Suppressor macrophage treated with lipopolysaccharide for 1 hour (primary cell): ENCODE measurements at places on chromosomes 11 and 22.

DNA sequence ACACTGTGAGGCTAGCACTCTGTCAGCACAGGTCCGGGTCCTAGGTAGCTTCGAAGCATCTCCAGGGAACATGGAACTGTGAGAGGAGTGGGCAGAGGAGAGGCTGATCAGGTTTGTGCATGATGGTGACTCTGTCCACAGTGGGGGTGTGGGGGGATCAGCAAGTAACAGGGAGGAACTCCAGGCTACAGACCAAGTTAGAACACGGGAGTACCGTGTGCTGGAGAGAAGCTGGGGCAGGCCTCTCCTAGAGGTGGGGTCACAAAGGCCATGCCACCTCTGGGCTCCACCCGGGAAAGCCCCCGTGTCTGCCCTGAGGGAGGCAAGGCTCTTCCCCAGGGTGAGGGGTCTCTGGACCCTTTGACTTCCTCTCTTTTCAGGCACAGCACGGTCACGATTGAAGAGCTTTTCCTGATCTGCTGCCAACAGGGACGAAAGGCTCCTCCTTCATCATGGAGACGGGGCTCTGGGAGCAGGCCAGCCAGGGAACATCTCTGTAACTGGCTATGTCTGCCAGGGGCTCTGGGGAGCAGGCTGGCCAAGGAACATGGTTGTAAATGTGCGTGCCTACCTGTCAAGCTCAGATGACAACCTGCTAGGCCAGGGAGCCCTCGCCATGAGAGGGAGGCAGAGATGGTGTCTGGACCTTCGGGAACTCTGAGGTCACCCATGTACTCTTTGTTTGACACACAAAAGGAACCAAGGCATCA, 1476.1 kb downstream of the BRD1 start:
- DNase-seq: no peak

DNA sequence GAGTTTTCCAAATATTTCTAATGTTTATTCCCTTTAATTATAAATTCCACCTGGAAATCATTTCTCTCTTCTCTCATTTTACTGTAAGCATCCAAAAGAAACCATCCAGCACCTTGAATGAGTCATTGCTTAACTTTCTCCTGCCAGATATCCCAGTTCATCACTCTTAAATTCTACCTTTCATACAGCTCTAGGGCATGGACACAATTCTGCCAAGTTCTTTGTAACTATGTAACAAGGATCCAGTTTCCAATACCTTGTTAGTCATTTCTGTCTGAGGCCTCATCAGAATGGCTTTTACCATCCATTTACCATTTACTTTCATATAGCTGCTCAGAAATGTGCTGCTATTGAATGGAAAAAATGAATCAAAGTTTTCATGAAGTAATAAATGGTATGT, 455.4 kb upstream of the TENM4 start:
- DNase-seq: no peak

GRCh38 chr22:30968015-30968923, at the start of gene MORC2:
MORC2 (minus strand) TSS chr22:30968774; CDS start chr22:30967889, 885 bp downstream.
- DNase-seq: no peak

- DNase-seq: no peak
Observed at GRCh38 chr11:76288166-76288980, 82.1 kb upstream of the WNT11 start.

DNA sequence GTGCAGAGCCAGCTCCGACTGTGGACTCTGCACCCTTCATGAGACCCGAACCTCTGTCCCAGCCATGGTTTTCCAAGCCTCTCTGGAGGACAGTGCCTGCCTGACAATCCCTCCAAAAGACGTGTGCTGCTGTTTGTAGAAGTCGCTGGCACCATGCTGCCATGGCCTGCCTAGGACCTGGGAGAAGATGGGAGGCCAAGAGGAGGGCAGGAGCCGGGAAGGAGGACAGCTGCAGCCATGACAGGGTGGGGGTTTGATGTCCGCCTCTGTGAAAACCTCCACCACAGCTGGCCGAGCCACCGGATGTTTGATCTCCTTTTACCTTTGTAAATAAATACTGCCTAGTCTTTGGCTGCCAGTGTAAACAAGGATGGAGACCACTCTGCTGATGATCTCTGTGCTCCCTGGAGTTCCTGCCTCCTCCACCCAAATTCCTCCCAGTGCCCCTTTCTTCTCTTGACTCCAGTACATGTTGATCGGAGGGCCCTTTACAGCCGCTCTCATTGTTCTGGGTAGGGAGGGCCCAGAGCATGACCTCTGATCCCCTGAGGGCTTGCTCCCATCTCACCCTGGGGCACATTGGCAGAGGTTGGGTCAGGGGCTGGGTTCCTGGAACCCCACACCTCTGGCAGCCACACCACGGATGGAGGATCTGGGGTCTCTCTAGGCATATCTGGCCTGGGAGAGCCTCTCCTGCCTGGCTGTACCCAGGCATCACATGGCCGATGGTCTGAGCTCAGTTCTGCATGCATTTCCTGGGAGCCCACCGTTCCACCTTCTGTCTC, 66.9 kb downstream of the BCR start:
- DNase-seq: no peak

DNA sequence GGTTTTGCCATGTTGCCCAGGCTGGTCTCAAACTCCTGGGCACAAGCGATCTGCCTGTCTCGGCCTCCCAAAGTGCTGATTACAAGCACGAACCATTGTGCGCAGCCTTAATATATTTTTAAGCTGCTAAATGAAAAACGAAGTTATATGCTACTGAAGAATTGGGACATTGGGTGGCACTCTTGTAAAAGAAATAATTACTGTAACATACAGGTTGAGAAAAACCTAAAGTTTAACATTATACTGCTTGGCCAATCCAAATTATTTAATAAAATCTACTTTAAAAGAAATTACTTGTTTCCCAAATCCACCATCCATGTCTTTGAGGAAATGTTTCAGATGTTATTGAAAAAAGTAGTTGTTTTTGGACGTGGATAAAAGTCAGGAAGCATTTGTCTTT, 37.9 kb upstream of the ARHGAP32 start:
- peak; percentile 51 for DNase-seq

GRCh38 chr22:41184679-41185078, 20.4 kb upstream of the L3MBTL2 start:
- DNase-seq: no peak

DNA sequence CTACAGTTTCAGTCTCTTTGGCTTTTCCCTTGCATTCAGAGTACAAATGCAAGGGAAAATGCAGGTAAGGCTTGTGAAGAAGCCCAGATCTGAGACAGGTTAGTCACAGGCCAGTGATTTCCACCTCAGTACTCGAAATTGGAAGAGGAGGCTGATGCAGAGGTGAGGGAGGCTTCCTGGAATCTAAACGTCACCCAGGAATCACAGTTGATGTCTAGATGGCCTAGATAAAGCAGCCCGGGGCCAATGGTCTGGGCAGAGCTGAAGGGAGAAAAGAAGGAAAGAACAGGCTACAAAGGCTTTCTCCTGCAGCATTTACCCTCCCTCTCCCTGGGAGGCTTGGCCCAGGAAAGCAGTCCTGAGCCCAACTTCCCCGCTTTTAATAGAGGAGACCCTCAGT, 8.5 kb downstream of the TRIM6 start:
- no peak for DNase-seq

- no peak for DNase-seq
Observed at GRCh38 chr22:35850831-35851230, 133.2 kb downstream of the APOL5 start.

GRCh38 chr11:8756201-8756600, 73.6 kb downstream of the RPL27A start:
- DNase-seq: no peak

DNA sequence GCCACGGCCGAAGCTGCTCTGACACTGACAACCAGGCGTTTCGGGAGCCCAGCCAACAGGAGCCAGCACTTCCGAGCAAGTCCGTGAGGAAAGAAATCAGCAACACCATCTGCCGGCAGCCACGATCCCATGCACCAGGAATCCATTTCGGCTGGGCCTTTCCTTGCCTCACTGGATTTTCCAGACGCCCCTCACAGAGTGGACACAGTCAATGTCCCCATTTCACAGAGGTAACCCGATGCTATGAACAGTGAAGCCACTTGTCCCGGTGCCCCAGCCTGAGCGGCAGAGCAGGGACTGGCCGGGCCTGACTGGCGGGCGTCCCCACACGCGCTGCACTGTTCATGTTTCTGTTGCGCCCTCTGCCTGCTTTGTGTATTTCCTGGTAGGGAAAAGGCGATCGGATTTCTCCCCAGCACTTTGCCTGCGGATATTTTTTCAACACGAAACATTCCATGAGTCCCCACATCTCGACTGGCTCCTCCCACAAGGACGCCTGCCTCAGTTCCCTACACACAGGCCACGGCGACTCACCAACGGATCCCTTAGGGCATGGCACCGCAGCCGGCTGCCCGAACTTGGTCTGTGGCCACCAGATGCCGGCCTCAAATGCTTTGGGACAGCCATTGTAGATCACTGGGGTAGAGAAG, 55.3 kb downstream of the TRMU start:
- DNase-seq: no peak

- no peak for DNase-seq
Observed at GRCh38 chr11:97356144-97356543, 966.3 kb downstream of the JRKL start.

DNA sequence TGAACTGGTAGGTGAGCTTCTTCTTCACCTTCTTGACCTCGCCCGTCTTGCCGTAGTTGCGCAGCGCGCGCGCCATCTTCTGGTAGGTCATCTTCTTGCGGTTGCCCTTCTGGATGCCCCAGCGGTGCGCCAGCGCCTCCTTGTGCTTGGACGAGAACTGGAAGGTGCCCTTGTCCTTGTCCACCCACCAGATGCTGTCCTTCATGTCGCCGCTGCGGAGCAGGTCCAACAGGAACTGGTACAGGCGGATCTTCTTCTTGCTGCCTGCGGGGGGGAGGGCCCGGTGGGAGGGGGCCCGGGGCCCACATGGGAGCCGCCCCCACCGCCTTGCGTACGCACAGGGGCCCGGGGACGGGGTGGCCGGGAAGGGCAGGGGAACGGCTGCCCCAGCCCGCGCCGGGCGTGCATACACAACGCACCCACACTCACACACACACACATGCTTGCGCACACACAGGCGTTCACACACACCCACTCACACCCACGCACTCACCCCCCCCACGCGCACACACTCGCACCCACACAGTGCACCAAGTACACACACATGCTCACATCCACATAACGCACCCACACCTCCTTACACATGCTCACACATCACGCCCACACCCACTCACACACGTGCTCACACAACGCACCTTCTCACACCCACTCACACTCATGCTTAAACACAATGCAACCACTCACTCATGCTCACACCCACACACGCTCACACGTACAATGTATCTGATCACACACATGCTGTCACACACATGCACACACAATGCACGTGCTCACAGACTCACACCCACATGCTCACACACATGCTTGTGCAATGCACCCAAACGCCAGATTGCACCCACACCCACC, 3.0 kb upstream of the MYBPC3 start:
- DNase-seq: peak; percentile 39

DNA sequence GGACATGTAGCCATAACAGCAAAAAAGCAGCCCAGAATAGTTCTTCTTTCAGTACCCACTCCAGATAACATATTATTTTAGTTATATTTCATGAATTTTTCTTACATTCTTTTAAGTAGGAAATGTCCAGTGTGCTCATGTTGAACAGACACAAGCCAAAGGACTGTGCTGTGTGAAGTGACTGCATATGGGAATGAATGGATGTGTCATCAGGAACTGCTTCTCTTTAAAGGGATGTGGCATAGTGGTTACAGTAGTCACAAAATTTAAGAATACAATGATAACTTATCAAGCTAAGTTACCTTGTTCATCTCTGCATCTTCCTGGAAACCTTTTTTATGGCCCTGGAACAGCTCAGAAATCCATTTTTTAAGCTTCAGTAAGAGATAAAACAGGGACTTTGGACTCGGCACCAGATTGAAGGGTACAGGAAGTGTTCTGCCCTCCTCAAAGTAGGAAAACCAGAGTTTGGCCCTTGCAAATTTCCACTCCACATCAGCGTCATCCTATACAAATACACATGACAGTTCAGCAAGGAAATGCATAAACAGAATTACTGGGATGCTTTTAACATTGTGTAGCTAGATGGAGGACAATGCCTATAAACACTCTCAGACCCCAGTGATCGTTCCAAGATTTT, 112.8 kb downstream of the TRPC6 start:
- DNase-seq: no peak

DNA sequence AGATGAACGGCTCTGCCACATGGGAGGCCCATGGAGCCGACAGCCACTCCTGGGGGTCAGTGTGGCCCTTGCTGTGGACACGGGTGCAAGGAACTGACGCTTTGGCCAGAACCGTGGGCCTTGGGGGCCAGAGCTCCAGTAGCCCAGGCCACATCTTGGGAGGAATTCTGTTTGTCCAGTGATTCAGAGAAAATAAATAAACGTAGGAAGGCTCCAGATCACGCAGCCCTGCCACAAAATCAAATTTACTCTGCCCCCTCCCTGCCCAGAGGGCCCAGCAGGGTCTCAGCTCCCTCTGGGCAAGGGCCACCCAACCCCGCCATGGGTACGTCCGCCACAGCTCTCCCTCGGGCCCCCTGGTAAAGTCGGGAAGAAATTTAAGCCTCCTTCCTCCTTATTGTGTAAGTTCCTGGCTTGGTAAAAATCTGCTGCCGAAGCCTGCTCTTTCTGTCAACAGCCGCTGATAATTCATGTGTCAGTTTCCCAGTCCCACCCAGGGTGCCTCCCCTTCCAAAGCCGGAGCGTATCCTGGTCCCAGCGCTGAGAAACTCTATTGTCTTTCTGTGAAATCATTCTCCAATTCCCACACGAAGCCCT, 6.9 kb upstream of the MUC5AC start:
- peak; percentile 31 for DNase-seq

DNA sequence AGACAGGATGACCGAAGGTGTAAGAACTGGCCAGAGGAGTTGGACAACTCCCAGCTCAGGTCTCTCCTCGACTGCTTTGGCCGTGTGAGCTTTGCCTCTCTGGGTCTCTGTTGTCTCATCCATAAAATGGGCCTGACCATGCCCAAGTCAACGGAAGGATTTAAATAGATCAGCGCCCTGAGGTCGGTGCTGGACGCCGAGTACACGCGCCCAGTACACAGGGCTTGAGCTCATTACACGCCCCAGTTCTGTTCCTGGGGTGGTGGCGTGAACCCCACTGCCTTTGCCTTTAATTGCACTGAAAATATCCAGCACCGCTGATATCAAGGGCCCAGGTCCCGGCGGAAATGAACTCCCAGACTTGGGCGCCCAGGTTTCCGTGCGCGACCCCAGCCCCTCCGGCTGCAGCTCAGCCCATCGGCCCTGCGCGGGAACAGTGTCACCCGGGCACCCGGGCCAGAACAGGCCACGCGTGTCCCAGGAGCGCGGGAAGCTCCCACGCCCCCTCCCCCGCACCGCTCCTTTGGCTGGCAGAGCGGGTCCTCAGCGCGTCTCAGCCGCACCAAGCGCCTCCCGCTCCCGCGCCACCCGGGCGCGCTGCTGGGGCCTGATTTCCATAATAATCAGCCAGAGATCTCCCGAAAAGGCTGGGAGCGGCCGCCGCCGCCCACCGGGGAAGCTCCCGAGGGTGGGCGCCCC, 42.2 kb downstream of the CYTH4 start:
- DNase-seq: no peak

- DNase-seq: no peak
Observed at GRCh38 chr11:128599729-128600128, 12.4 kb upstream of the ETS1 start.

- DNase-seq: no peak
Observed at GRCh38 chr11:70732881-70733196, 334.5 kb downstream of the CTTN start.

GRCh38 chr11:103682318-103683184, 353.9 kb upstream of the DDI1 start:
- DNase-seq: peak; percentile 53

GRCh38 chr11:64419818-64420485, 61.0 kb downstream of the RPS6KA4 start:
- no peak for DNase-seq
